ENCODE measurements at places on chromosomes 12 and 14.

DNA sequence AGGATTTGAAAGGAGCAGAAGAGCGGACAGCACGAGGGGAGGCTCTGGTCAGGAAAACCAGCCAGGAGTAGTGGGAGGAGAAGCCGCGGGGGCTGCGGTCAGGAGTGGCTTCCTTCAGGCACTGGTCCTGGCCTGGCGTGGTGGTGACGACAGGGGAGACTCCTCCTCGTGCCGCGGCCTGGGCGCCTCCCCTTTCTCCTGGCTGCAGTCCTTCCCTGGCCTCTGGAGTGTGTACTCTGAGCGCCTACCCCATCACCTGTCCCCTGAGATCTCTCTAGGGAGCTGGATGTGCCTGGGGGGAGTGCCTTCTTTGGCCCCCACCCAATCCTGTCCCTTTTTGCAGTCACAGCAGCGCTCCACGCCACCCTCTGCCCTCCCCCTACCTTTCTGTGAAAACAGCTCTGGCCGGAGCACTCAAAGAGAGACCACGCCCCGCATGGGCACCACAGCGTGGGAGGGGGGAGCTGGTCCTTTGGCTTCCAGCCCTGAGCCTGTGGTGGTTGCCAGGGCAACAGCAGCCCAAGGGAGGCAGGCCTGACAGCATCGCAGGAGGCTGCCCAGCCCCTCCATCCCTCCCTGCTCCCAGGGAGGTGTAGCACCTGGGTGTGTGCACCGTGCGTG lies 125.9 kb downstream of the CALM1 start:
- DNase-seq, result no peak

GRCh38 chr12:26555139-26555538 lies 277.9 kb downstream of the ITPR2 start:
- no peak for DNase-seq

- no peak for DNase-seq
Measured at GRCh38 chr14:49992901-49993339, 100.0 kb downstream of the ARF6 start.

GRCh38 chr12:6435961-6436715 lies 8.6 kb upstream of the CD27 start:
- no peak for DNase-seq

GRCh38 chr14:37197421-37198272 lies at the start of gene MIPOL1:
Gene MIPOL1 (plus strand): TSS chr14:37197937. CDS start chr14:37247889, 49,952 bp downstream.
- DNase-seq, result peak; percentile 70

DNA sequence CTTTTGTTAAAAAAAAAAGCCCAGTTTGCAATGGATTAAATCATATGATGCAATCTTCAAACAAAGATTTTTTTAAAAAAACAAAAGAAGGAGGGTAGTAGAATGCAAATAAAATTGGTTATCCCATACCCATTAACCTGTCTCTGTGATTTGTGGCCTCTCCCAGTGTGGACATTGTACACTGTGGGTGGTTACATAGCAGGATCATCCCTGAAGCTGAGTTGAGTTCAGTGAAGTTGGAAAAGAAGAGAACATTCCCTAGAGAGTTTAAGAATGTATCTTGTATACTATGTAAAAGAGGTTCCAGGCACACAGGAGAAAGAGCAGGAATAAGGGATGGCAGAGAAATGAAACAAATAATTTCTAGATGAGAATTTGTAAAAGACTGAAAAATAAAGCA lies 142.4 kb upstream of the SLC16A7 start:
- DNase-seq, result no peak

- no peak for DNase-seq
Measured at GRCh38 chr12:116890330-116890729, 9.1 kb upstream of the HRK start.

DNA sequence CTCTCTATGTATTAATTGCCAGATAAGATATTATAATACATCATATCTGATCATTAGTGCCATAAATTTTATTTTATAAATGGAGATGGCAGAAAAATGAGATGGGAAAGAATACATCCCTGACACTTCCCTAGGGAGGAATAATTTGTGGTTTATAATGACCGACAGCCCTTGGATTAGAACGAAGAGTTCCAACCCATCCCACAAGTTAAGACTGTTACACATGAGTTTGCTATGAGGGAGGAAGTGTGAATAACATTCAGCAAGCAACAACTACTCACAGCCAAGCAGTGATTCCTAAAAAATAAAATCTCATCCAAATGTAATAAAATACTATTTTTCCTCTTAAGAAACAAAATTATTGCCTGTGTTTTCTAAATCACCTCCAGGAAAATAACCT lies 299.0 kb downstream of the CCDC91 start:
- no peak for DNase-seq

DNA sequence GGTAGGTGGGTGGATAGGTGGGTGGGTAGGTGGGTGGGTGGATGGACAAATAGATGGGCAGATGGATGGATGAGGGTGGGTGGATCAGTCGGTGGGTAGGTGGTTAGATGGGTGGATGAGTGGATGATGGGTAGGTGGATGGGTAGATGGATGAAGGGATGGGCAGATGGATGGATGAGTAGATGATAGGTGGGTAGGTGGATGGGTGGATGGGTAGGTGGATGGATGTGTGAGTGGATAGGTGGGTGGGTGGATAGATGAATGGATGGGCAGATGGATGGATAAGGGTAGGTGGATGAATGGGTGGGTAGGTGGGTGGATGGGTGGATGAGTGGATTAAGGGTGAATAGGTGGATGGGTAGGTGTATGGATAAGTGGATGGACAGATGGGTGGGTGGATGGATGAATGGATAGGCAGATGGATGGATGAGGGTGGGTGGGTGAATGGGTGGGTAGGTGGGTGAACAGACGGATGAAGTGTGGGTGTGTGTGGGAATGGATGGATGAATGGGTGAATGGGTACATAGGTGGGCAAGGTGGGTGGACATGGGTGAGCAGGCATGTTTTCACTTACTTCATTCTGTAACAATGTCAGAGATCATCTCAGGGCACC lies 3.3 kb upstream of the INF2 start:
- no peak for DNase-seq

GRCh38 chr12:85626001-85626783 lies 210.0 kb downstream of the RASSF9 start:
- no peak for DNase-seq

DNA sequence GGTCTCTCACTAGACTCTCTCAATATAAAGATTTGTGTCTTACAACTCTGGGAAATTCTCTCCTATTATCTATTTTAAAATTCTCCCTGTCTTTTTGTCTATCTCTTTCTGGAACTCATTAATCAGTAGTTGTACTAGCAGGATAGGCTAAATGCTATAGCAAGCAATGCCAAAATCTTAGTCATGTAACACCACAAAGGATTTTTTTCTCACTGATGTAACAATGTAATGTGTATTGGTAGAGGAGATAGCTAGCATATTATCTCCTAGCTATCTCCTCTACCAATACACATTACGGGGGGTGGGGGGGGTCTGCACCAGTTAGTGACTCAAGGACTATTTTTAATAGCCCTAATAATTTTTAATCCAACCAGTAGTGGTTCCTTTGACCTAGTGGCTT lies 225.4 kb downstream of the KLHL28 start:
- no peak for DNase-seq

GRCh38 chr12:113475451-113476175 lies 3.9 kb upstream of the LHX5 start:
- DNase-seq, result no peak

GRCh38 chr14:75636100-75636692 lies 24.5 kb downstream of the ERG28 start:
- DNase-seq, result no peak

GRCh38 chr14:68606644-68607043 lies 186.2 kb downstream of the ZFP36L1 start:
- no peak for DNase-seq

- no peak for DNase-seq
Measured at GRCh38 chr14:55518391-55518790, 61.6 kb upstream of the KTN1 start.

GRCh38 chr14:87084908-87085307 lies 908.1 kb downstream of the GALC start:
- DNase-seq, result no peak

DNA sequence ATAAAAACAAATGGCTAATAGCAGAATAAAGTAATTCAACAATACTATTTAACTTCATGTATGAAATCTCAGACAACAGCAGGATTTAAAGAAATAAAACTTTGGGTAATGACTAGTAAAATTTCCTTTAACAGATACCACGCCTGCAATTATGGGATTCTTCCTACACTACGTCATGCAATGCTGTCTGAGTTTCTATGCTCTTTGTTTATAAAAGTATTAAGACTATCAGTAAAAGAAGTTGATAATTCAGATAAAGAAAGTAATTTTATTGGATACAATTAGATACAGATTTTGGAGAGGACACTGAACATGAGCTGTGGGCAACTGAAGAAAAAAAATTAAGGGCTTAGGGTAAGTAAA lies 308.4 kb upstream of the LRFN5 start:
- DNase-seq, result no peak

DNA sequence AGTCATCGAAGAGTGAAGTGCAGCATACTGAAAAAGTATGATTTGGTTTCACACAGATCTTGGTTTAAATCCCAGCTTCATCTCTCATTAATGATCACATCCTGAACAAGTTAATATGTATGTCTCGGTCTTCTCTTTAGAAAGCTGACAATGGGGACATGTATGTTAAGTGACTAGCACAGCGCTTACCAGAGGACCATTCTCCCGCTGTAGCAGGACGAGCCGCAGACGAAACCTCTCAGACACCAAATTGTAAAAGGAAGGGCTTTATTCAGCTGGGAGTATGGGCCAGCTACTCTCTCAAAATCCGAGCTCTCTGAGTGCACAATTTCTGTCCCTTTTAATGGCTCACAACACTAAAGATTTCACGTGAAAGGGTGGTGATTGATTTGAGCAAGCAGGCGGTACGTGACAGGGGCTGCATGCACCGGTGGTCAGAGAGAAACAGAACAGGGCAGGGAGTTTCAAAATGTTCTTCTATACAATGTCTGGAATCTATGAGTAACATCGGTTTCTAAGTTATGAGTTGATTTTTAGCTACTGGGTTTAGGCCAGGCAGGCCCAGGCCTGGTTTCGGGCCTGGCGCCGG lies 682.4 kb downstream of the DIO2 start:
- DNase-seq, result no peak

DNA sequence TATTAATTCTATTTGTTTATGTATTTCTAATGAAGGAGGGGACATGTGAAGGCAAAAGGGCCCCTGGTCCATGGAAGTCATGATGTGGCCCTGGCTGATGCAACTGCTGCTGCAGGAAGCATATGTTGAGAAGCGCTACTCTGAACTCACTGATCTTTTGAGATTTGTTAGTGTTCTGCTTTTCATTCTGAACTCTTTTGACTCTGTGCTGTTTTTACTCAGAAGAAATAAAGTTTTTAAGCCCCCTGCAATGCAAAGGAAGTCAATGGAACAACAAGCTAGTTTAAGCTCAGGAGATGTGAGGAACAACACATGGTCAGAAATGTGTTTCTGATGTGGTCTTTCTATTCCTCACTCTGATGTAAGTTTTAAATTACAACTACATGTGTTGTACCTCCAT lies 88.9 kb upstream of the BTG1 start:
- DNase-seq, result no peak

- no peak for DNase-seq
Measured at GRCh38 chr14:31208546-31209424, 1.2 kb upstream of the HECTD1 start.

DNA sequence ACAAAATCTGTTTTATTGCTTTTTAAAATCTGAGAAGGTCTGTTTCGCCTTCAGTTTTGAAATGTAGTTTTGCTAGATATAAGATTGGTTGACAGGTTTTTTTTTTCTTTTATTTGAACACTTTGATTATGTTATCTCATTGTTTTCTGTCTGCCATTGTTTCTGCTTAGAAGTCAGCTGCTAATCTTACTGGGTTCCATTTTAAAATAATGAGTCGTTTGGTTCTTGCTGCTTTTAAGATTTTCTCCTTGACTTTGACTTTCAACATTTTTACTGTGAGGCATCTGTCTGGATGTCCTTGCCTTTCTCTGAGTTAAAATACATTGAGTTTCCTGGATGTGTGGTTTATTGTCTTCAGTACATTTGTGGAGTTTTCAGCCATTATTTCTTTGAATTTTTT lies 56.7 kb downstream of the ADIPOR2 start:
- no peak for DNase-seq

DNA sequence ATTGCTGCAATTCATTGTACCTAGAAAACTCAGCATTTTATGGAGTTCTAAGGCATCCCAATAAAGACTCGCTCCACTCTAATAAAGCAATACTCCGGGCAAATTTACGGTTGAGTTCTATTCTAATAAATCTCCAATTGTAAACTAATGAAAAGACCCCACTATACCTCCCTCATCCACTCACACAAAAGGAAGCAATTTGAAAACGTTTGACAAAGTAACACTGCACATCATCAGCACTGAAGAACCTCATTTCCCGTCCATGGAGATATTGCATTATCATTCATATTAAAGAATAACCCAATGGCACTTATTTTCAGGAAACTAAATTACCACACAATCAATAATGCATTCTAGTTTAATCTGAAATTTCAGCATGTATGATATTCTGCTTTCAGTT lies 111.0 kb upstream of the LMO3 start:
- DNase-seq, result no peak

DNA sequence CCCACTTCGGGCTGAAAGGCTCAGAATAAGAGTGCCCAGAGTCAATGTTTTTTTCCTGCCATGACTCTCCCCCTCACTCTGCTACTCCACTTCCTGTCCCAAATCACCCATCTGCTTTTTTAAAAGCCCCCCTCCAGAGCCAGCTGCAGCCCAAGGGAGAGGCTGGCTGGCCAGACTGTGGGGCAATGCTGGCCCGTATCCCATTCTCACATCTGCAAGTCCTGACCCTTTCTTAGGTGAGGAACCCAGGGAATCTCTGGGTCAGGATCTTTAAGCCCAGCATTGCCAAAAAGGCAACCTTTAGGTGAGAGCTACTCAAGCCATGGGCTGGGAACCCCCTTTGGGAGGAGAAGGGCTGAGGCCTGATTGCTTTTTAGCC lies 1.7 kb upstream of the ITGA5 start:
- no peak for DNase-seq

GRCh38 chr14:102557434-102558226 lies 34.8 kb upstream of the RCOR1 start:
- no peak for DNase-seq

GRCh38 chr12:116339800-116340371 lies 62.4 kb upstream of the MED13L start:
- no peak for DNase-seq
